Activated CD8-positive, alpha-beta T cell treated with anti-CD3 and anti-CD28 coated beads for 36 hours (primary cell): ENCODE measurements at places on chromosomes 13 and 19. TPM values are rescaled to one million over a fixed set of nuclear protein-coding genes. Genes with fewer than 3 reads are reported as not detected.

DNA sequence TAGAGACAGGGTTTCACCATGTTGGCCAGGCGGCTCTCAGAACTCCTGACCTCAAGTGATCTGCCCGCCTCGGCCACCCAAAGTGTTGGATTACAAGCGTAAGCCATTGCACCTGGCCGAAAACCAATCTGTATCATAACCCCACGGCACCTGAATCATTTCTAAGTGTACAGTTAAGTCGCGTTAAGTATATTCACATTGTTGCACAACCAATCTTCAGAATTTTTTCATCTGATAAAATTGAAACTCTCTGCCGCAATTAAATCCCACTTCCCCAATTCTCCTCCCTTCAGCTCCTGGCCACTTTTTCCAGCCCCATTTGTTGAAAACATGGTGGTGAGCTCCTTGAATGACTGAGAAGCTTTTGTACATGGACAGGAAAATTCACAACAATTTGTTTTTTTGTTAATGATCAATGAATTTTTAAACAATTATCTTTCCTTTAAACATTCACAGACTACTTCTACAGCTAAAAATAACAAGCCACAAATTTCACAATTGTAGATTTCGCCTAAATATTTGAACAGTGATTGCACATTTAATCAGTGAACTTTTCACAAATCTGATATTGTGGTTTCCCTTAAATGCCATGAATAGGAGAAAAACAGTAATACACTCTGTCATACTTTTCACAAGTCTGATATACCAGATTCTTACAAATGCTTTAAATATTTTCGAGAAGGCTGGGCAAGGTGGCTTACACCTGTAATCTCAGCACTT, 13.8 kb downstream of the FGF21 start:
- no peak for DNase-seq

DNA sequence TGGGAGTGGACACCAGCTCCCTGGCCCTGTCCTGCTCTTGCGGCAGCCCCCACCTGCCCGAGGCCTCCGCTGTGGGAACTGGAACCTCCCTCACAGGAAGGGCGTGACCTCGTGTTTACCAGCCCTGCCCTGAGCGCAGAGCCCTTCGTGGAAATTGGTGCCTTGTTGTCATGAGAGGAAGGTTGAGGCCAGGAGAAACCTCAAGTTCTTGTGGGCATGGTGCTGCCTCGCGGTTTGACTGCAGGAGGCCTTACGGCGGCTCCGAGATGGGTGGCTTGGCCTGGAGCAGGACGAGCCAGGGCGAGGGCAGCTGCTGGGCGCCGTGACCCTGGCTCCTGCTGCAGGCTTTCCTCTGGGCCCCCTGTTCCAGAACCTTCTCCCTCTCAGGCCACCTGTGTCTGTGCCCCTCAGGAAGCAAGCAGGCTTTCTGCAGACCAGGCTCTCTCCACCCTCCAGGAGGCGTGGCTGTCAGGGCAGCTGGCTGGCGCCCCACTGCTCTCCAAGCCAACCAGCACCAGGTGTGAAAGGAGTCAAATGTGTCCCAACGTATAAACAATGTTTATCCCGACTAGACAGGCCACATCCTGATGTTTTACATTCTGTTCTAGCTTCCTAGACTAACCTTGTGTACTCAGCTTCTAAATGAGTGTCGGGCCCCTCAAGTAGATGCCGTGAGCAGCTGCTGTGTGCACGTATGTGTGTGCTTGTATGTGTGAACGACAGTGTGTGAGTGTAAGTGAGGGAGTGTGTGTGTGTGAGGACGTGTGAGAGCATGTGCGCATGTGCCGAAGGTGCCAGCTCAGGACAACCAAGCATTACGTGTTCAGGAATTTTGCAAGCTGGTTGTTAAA, 10.4 kb upstream of the RASA3 start:
- peak; percentile 73 for DNase-seq

LACC1 gene
- 1.2 TPM for total RNA-seq

GAPDHS gene
- total RNA-seq = not detected

DNA sequence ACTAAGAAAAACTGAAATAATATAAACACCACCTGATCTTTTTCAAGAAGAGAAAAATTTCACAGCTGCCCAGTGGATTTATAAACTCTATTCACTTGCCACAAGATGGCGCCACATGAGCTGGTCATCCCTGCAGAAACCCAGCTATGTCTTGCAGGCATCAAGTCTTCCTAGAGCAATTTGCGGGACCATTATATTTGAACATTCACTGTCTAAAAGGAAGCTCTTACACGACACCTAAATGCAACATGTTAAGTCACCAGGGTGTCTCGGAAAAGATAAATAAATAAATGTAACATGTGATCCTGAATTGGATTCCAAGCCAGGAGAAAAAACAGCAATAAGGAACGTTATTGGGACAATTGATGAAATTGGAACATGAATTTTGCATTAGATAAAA, 20.3 kb upstream of the AKT2 start:
- peak; percentile 82 for DNase-seq
